CD4-positive, alpha-beta T cell treated with Interleukin-12 subunit alpha and Interleukin-12 subunit beta, for 1 hour (primary cell): ENCODE measurements at places on chromosomes 11 and 22.

- no peak for DNase-seq
These were observed 1.7 kb downstream of the BRMS1 start for GRCh38 chr11:66343176-66343575.

- DNase-seq, result no peak
These were observed 18.1 kb downstream of the BTG4 start for GRCh38 chr11:111494040-111494439.

DNA sequence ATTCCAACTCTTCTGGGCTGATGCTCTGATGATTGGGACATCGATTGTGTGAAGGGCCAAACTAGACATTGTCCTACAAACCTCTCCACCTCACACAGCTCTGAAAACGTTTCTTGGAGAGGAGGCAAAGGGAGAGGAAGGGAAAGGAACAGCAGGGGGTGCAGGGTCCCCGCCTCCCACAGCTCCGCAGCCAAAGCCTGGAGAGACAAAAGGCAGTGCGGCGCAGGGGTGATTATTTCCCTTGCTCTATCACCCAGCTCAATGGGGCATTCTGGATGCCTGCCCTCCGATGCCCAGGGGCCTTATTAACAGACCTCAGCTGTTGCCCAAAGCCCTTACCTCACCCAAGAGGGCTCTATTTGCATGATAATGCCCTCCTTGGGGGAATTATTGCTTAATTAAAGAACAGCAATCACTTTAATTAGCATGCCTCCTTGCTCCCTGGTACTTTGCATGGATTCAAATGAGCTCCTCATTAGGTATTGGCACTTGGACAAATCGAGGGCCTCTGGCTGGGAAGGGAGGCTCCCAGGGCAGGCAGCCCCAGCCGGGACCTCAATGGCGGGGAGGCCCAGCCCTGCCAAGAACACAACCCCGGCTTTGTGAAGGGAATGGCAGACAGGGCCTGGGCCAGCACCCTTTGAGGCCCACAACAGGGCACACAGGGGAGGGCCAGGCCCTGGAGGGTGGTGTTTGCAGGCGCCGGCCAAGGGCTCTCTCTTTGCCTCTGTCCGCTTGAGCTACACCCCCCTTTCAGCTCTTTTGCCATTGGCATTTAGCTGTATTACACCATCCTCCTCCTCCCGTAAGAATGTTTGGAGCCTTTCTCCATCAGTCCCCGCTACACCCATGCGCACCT lies 19.8 kb upstream of the CDON start:
- no peak for DNase-seq

DNA sequence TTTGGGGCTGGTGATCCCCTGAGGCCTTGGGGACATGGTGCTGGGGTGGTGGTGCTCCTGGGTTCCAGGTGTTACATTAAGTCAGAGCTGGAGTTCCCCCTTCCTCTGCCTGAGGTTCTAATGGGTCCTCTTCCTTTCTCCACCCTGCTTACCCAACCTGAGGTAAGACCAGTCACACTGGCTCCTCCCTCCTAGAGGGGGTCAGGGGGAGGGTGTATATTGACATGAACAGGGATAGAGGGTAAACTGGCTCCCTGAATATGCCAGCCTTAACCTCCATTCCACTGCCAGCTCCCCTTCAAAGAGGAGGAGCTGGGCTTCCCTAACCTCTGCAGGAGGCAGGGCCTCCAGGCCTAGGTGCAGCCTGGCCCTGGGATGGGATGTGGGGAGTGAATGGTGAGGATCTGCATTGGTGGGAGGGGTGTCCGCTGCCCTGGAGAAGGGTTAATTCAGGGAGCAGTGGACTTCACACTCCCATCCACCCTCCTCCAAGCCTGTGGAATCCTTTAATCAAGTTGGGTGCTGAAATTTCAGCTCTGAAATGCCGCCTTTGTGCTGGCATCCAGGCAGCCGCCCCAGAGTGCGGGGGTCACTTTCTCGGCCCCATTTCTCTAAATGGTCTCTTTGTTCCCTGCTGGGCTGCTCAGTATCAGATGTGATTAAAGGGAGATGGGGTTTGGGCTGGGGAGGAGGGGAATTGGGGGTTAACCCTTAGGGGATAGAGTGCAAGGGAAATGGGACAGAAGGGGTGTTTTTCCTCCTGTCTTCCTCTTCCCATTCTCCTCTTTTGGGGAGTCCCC lies 15.2 kb downstream of the POLR2F start:
- no peak for DNase-seq

DNA sequence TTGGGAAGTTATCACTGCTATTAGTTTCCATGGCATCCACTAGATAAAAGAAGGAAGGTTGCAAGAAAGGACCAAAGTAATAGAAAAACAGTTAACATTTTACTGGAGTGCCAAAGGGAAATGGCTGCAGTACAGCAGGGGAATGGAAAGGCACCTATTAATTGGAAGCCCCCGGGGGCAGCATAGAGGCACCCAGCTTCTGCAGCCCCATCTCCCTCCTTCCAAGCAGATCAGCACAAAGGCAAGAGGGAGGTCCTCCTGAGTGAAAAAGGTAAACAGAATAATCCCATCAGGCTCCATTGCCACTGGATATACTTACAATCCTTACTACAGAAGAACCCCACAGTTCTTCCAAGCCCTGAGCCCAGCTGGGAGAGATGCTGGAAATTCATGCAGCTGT lies 887.1 kb downstream of the DLG2 start:
- DNase-seq, result no peak
